ENCODE measurements at places on chromosomes 7 and 10.

DNA sequence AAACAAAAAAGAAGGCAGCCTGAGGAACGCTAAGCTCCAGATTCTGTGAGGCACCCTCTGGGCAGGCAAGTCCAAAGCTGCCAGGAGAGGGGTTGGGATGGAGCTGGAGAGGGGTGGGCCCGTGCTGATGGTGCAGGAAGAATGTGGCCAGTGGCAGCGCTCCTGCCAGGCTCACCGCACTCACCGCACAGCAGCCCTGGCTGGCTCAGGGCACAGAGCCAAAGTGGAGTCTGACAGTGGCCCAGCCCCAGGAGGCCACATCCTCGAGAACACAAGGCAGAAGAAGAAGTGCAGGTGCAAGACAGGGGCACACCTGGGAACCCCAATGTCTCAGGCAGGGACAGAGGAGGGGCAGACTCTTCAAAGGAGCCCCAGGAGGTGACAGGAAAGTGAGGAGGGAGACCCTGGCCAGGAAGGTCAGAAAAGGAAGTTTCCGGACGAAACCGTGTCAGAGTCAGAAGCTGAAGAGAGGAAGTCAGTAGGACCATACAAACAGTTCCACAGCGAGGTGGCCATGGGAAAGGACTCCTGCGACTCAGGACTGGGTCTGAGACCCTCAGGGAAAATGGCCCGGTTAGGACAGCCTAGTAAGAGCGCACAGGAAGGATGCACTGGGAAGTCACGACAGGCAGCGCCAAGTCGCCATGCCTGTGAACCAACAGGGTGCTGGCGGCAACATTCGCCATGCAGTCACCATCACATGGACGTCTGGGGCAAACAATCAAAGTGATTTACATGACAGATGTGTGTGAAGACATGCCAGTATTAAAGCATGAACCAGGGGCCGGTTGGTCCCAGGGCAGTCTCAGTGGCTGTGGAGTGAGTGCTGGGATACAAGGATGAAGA, 54.4 kb downstream of the COBL start:
- DNase-seq: no peak

- no peak for DNase-seq
These were observed 28.0 kb downstream of the PPP1R3C start for GRCh38 chr10:91604553-91605534.

DNA sequence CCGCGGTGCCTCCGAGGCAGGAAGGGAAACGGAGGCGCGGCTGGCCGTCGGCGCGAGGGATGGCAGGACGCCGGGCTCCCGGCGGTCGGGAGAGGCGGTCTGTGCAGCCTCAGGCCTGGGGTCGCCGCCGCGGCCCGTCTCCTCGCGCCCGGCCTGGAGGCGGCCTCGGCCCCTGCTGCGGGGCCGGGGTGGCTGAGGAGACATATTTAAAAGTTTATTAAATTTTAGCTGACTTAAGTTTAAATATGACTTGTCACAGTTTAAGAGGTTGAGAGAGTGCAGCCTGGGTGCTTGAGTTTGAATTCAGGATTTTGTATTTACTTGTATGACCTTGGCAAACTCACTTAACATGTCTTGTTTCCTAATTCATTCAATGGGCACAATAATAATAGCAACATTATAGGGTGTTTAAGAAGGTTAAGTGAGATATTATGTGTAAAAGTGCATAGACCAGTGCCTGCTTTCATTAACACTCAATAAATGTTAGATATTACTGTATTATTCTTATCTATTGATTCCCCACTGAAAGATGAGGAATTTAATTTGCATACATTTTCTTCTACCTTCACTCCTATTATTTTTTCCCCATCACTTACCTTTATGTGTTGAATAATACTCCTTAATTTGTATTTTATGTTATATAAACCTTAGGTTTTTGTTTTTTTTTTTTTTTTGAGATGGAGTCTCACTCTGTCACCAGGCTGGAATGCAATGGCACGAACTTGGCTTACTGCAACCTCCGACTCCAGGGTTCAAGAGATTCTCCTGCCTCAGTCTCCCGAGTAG, 718 bp downstream of the DYNC2I1 start:
- DNase-seq: no peak

GRCh38 chr10:12710594-12711349, 290.7 kb downstream of the CCDC3 start:
- no peak for DNase-seq

DNA sequence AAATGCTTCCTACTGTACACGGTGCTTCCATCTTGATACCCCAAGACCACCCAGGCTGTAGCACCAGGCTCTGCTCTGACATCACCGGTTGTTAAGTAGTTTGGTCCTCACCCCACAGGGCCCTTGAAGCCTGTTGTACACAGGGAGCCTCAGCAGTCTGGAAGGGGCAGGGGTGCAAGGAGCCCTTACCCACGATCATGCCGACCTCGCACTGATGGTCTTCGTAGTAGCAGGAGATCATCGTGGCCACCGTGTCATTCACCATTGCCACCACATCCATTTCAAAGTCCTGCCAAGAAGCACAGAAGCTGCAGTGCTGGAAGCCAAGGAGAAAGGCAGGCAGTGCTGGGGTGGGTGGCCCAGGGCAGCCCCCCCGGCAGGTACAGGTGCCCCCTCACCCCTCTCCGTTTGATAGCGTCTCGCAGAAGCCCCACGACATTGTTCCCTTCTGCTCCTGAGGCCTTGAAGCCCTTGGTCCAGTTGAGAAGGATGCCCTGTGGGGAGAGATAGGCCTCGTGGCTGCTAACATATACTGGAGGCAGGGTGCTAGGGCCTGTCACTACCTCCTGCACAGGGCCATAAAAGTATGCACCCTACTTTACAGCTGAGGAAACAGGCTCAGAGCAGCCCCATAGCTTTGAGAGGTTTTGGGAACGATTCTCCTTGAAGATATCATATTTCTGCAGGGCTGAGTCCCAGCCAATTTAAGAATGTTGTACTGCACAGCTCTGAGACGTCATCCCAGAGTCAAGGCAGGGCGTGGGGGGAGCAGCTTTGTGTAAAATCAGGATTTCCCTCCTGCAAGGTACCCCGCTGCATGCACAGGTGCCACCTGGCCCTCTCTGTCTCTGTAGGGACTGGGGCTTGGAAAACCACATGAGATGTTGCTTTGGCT, 8.7 kb upstream of the MYL7 start:
- DNase-seq: no peak
